Bronchus fibroblast of lung (primary cell): ENCODE measurements at places on chromosomes 16 and 17. TPM values are rescaled to one million over a fixed set of nuclear protein-coding genes. Genes with fewer than 3 reads are reported as not detected.

KRTAP1-5 gene
- 0.50 and 0.59 TPM in 2 replicates for total RNA-seq

SLC12A3 gene
- total RNA-seq, result not detected in 2 replicates

ADGRG3 gene
- not detected in 2 replicates for total RNA-seq

CALB2 gene
- total RNA-seq, result under 0.01 TPM in 1 of 2 replicates, not detected in the other

BCL6B gene
- total RNA-seq, result under 0.01 and 1.0 TPM in 2 replicates
